ENCODE measurements at places on chromosomes 2 and 18.
A peak's percentile ranks its signal among the peaks of the same experiment; 100 is the strongest.

- no peak for DNase-seq
Measured at GRCh38 chr2:217431577-217432269, 571.1 kb downstream of the TNS1 start.

GRCh38 chr2:151043484-151043883, 218.2 kb downstream of the RBM43 start:
- DNase-seq, result no peak

GRCh38 chr18:40877096-40877495, 1077.9 kb upstream of the PIK3C3 start:
- DNase-seq, result no peak

DNA sequence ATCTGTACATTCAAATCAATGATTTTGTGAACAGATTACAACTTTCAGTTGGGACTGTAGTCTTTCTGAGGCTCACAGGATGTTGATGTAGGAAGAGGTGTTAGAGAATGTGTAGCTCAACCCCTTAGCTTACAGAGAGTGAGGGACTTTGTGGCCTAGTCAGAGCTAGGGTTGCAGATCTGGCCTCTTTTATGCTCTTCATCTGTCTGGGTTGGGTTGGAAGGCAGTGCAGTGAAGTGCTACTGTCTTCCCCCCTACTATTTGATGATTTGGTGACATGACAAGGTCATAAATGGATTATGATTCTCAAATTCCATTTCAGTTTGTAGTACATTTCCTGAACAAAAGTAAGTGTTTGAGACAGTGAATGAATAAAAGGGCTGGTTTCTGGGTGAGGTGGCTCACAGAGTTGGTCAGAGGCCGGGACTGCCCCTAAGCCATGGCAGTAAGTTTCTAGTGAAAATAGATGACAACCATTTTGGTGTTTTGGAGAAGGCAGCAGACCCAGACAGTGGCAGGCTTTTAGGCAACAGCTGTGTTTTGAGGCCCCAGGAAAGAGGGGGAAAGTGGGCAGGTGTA, 21.6 kb downstream of the MAP4K4 start:
- peak; percentile 63 for DNase-seq

All from stimulated activated naive CD8-positive, alpha-beta T cell treated with anti-CD3 and anti-CD28 coated beads, Interleukin-15, Interleukin-2, amounts not matched to agents 100 U/mL and 50 U/mL, for 24 hours (primary cell).